Hematopoietic multipotent progenitor cell treated with erythropoietin and hydrocortisone succinate and interleukin-3 and kit ligand, for 4 days (in vitro differentiated cells): ENCODE measurements at places on chromosomes 5 and 9.

DNA sequence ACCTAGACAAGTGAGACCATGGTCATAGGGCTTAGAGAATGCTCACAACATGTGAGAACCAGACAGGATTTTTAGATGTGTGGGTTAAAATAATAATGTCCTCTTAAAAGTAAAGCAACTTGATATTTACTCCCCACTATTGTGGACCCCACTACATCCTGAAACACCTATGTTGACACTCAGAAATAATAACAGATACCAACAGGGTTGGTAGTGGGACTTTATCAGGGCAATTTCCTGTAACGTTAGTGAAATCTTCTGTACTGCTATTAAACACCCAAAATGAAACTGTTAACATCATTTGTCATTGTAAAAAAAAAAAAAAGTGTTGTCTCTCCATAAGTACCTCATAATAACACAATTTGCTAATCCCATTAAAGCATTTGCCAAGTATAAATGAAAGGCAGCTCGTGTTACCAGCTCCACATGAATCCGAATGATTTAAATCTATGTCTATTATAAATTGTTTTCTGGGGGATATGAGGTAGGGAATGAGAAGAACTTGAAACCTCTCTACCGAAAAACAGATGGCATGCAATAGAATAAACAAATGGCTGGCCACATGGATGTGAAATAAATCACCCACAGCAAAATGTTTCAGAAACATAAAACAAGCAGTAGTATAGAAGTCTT lies 285.9 kb downstream of the ARHGEF28 start:
- DNase-seq: no peak

GRCh38 chr9:89864731-89865130 lies 259.9 kb downstream of the GADD45G start:
- DNase-seq: no peak

DNA sequence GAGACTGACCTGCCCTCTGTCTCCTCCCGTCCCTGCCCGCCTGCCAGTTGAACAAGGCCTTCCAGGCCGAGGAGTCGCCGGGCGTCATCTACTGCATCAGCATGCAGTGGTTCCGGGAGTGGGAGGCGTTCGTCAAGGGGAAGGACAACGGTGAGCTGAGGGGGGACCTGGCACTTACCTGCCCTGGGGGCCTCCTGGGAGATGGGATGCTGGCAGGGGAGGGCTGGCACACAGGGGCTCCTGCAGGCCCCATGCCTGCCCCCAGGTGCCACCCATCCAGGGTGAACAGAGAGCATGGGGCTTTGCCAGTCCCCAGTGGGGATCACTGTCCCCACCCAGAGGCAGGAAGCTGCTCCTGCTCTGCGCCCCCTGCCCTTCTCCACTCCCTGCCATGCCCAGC lies 43.0 kb downstream of the USP20 start:
- peak; percentile 69 for DNase-seq

DNA sequence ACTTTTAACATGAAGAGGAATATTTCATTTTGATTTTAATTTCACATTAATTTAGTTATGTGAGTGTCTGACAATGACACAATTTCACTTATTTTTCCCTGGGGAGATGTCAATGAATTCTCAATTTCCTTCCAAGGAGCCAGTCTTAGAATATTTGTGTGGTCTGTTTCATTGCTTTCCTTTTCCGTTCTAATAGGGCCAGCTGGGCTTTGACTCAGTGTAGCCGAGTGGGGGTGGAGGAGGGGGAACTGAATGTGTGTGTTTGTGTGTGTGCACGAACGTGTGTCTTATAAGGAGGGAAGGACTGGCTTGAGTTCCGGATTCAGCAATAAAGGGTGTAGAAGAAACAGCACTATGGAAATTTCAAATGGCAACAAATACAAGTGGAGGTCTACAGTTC lies 100.0 kb downstream of the BASP1 start:
- DNase-seq: no peak

DNA sequence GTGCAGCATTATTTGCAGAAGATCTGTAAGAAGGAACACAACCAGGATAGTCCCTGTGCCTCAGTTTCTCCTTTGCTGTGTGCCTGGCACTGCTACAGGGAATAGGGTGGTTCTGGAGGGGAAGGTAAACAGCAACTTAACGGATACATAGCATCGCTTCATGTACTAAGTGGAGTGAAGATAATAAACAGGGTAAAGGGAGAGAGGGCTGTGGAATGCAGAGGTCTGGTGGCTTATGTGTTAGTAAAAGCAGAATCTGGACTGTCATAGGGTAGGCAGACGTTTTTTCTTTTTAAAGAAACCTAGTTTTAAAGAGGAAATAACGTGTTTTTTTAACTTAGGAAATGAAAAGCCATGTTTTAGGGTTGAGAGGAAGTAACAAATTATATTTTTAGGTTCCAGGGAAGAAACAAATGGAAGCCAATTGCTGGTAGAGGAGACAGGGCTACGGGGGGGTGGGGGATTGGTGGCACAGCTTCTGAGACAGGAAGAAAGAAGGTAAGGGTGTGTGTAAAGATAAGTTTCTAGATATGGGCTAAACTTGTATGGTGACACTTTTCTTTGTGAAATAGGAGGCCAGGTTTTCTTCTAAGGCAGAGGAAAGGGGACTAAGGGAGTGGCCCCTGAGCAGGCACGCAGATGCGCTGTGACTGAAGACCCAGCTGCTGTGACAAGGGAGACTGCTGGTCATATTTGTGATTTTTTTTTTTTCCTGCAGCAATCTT lies 1.3 kb downstream of the GNG10 start:
- peak; percentile 49 for DNase-seq

DNA sequence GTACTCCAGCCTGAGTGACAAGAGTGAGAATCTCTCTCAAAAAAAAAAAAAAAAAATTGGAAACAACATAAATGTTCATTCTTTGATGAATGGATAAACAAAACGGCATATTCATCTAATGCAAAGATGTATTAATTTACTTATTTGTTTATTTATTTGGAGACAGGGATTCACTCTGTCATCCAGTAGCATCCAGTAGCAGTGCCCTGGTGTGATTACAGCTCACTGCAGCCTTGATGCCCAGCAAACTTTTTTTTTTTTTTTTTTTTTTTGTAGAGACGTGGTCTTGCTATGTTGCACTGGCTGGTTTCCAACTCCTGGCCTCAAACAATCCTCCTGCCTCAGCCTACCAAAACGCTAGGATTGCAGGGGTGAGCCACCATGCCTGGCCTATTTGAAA lies 24.4 kb downstream of the OR2V2 start:
- no peak for DNase-seq

DNA sequence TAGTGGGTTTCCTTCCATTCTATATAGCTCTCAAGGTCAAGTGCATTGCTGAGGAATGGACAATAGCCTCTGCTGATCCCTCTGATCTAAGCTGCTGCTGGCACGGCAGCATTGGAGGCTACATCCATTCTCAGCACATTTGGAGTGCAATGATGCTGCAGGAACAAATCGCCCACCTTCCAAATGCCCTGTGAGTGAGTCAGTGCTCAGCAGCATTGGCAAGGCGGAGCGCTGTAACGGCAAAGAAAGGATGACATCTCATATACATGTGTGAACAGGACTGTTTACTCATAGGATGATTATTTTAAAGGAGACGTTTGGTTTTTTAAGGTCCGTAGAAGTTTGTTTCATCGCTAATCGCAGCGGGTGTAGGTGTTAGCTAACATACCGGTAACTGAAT lies 408.7 kb downstream of the ARHGEF28 start:
- no peak for DNase-seq

DNA sequence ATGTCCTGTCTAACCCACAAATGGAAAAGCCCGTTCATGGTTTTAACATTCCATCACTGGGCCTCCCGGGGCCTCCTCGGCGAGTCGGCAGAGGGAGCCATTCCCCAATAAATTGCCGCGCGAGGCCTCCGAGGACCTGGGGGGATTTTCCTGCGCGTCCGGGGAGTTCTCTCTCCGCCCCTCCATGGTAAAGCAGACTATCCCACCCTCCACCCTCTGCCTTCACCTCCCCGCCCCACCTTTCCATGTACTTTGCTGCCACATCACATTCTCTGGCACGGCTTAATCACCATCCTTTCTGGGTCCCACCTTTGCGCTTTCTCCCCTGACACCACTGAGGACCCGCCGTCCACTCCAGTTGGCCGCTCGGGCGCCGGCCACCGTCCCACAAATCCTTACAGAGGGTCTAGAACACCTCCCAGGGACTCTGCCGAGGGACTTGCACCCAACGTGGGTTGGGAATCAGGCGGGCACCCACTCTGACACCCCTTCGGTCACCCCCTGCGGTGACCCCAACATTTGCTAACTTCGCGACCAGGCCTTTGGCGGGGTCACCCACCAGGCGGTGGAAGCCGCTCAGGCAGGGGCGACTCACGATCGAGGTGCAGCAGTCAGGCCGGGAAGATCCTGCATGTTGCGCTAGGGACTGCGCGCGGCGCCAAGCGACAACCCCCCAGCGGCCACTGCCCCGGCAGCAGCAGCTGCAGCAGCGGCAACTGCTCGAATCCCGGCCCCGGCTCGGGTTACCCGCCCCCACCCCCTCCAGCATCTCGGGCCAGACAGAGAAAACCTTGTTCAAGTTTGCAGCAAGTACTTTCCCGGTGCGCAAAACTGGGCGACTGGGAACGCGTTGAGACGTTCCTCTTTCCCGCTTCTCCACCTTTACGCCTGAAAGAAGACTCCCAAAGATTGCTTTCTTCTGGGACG lies at the start of gene MEGF10:
MEGF10 (plus strand) TSS at position 778 of the 927 bp plus-strand sequence. CDS start 40,513 bp downstream, outside the sequence.
- peak; percentile 62 for DNase-seq

DNA sequence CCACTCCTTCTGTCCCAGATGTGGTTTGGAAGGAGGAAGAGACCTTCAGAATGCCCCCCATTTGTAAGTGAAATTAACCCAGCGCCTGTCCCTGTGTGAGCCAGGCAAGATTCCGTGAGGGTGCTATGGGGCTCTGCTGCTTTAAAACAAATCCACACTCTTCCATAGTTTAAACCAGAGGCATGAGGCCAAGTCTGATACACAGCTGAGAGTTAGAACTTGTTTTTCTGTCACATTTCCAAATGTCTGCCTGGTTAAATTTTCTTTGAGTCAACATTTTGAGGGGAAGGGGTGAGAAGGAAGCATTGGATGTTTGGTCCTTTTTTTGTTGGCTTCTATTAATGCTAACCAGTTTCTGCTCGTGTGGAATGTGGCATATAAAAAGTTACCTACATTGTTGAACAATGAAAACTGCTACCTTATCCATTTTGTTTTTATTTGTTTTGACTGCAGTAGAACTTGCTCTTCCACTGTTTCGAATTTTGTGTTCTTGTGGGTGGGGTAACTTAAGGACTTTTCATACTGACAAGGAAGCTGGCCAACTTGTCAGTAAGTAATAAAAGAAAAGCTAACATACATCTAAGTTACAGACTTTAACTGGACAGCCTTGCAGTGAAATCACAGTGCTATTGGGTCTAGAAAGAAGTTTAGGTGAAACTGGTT lies 12.9 kb downstream of the RGMB start:
- no peak for DNase-seq

DNA sequence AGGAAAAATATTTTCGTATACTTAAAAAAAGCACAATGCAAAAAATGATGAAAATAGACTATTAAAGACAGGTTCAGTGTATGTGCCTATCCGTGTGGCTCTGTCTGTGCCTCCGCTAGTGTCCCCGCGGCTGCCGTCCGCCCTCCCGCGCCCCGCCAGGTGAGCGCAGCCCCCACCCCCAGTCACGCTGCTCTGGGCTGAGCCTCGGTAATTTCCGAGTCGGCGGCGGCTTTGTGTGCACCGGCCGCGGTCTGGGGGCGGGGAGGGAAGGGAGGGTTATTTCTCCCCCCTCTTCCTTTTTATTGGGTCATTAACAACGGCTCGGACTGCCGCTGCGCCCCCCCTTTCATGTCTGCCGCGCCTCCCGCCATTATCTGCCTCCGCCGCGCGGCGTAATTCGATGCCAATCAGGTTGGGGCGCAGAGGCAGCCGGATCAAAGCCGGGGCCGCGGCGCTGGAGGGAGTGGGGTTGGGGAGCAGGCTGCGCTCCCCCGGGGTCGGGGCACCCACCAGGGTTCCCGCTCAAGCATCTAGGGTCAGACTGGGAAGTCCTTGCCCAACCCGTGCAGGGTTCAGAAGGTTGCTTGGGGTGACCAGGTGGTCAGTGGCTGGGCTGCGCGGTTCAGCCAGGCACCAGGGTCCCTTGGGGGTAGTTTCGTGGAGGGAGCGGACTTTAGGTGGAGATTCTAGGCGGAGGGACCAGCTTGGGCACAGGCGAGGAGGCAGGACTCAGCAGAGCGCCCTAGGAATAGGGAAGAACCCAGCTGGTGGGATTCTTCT lies 39.5 kb upstream of the PSD2 start:
- DNase-seq: no peak

DNA sequence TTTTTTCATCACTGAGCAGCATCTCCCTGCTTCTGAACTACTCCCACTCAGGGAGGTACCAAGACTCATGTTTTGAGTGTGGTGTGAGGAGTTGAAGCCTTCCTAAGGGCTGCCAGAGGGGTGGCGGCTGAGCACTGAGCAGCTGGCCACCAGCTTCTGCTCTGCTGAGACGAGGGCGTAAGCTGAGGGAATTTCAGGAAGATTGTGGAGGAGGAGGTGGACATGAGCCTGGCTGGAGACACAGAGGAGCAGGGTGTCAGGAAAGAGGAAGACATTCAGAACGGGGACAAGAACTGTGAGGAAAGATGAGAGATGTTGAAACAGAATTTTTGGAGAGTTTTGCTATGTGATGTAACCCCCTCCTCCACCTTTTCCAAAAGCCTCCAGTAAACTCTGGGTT lies 7.8 kb downstream of the LCP2 start:
- no peak for DNase-seq

DNA sequence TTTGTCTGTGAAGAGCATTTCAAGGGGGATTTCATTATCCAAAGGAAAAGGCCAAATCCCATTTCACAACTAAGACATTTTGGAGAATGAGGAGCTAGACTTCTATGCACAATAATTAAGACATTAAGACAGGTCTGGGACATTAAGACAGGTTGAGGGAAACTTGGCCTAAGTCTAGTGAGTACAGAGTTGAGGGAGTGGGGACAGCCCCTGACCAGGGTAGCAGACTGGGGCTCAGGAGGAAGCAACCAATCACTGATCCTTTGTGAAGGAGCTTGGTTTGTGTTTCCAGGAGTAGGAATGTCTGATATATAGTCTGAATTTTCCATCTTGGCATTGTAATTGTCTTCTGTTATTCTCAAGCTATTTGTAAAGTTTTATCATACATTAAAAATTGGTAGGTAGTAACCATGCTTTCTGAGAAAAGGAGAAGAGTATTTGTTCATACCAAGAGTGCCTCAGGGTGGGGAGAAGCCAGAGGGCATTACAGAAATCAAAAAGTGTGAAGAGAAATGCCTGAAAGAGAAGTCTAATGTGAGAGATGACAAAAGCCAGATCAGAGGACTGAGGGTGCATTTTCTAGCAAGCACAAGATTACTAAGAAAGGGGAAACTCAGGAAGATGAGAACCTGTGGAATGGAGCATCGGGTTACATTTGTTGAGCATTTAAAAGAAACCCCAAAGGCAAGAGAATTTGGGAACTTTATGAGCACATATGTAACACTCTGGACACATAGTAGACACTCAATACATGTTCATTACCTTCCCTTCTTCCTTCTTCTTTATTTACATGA lies 189.3 kb upstream of the PIK3R1 start:
- no peak for DNase-seq
